Effector memory CD4-positive, alpha-beta T cell (primary cell): ENCODE measurements at places on chromosomes 11 and 22.

GRCh38 chr11:72244361-72245262 lies 636 bp upstream of the PHOX2A start:
- no peak for DNase-seq

DNA sequence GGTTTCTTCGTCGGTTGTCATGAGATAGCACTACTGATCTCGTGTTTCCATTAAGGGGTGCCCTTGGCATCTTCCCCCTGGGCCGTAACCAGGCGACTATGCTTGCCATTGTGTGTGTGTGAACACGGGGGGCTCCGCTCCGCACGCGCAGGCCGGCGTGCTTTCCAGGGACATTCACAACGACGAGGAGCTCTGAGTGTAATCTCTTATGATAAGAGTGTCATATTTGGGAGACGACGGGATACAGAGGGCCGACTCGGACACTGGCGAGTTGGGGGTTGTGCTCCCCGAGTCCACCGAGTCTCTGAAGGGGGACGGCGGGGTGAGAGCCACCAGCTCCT lies 170.9 kb upstream of the CTSC start:
- DNase-seq, result no peak

- DNase-seq, result no peak
Observed at GRCh38 chr11:25052844-25053243, 556.0 kb downstream of the LUZP2 start.

GRCh38 chr22:22424210-22424800 lies 84.2 kb downstream of the ZNF280B start:
- DNase-seq, result no peak

DNA sequence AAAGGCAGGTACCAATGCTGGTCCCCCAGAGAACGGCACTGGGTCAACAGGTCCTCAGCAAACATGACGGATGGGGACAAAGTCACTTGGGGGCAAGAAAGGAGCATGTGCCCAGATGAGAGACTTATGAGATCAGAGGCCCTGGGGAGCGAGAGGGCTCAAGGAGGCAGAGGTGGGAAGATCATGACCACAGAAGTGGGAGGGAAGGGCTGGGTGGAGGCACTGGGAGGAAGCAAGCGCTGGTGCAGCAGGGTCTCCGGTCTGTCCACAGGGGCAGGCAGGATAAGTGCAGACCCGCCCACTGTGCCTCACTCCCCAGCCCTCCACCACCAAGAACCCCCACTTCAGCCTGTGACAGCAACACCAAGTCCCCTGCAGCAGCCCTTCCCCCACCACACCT lies 10.9 kb downstream of the ELFN2 start:
- DNase-seq, result no peak

DNA sequence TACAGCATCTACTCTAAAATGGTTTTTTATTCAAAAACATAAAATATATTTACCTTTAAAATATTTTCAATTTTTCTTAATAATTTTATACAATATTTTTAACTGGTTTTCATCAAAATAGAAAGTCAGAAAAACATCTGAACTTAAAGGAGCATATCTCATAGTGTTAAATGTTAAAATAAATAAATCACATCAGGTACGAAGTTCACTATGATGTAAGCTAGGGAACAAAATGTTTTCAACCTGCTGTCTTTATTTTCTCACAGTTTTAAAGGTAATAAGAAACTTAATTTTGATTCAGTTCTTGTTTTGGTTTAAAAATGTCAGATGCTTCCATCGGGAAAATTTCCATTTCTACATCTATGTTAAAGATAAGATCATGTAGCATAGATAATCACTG lies 97.7 kb downstream of the MUC15 start:
- DNase-seq, result no peak

DNA sequence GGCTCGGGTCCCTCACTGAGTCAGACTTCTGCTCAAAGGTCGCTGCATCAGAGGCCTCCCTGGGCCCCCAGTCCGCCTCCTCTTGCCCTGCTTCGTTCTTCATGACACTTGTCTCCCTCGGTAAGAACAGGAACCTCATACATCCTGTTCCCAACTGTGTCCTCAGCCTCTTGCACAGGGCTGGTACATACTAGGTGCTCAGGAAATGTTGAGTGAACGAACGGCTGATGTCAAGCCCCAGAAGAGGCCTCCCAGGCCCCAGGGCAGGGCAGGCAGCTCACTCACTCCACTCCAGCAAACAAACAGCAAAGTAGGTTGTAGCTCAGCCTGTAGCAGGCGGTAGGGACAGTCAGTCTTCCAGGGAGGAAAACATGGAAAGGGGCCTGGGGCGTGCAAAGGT lies 17.2 kb downstream of the SYNGR1 start:
- DNase-seq, result no peak

- no peak for DNase-seq
Observed at GRCh38 chr22:44667276-44667675, 34.7 kb upstream of the PRR5 start.

GRCh38 chr11:97717922-97718321 lies 1302.8 kb upstream of the CNTN5 start:
- DNase-seq, result no peak

GRCh38 chr11:108500721-108501120 lies 2.5 kb upstream of the POGLUT3 start:
- no peak for DNase-seq

DNA sequence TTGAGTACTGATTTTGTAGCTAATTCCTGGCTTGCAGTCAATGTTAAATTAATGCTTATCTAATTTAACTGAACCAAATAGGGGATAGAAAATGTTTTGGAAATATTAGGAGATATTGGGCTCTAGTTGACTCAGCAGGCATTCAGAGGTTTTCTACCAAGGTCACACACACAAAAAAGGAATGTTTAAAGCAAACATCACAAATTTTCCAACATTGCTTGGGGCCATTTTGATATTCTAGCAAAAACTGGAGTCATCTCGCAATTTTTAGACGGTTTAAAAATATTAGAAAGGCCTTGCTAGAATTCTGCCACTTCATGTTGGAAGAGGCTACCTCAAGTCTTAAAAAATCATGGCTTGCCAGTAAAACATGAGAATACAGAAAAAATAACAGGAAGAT lies 2082.1 kb upstream of the RAG2 start:
- no peak for DNase-seq

- DNase-seq, result no peak
Observed at GRCh38 chr11:10488121-10488933, 33.3 kb downstream of the AMPD3 start.

- DNase-seq, result no peak
Observed at GRCh38 chr11:112941104-112941503, 20.1 kb upstream of the NCAM1 start.

GRCh38 chr22:27755521-27756211 lies 45.9 kb downstream of the MN1 start:
- DNase-seq, result no peak

GRCh38 chr22:23812378-23812777 lies 25.6 kb downstream of the SMARCB1 start:
- no peak for DNase-seq

DNA sequence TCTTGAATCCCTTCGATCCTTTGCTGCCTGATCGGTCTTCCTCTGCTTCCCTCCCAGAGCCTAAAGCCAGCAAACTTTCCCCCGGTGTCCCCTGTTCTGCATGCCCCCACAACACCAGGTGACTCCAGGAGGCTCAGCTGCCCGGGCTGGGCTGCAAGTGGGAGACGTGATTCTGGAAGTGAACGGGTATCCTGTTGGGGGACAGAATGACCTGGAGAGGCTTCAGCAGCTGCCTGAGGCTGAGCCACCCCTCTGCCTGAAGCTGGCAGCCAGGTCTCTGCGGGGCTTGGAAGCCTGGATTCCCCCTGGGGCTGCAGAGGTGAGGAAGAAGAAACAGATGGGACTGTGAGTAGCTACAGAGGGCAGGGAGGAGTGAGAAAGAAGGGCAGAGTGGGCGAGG lies 3.6 kb downstream of the NHERF4 start:
- no peak for DNase-seq

DNA sequence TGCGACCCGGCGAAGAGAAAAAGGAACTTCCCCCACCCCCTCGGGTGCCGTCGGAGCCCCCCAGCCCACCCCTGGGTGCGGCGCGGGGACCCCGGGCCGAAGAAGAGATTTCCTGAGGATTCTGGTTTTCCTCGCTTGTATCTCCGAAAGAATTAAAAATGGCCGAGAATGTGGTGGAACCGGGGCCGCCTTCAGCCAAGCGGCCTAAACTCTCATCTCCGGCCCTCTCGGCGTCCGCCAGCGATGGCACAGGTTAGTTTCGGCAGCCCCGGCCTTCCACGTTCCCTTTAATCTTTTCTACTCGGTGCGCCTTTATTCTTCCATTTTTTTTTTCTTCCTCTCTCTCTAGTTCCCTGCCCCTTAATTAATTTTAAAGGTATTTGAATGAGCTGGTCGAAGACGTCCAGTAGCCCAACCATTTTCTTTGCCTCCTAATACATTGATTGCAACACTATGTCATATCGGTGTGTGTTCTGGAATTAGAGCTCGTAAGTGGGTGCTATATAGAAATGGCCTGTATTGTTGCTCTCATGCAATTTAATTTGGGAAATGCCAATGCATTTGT lies 537 bp downstream of the EP300 start:
- DNase-seq, result no peak

- DNase-seq, result no peak
Observed at GRCh38 chr11:118045191-118045590, 31.7 kb upstream of the TMPRSS4 start.

- no peak for DNase-seq
Observed at GRCh38 chr11:69280994-69281393, 13.0 kb upstream of the MYEOV start.

GRCh38 chr11:27291954-27292636 lies 70.9 kb downstream of the CCDC34 start:
- no peak for DNase-seq

DNA sequence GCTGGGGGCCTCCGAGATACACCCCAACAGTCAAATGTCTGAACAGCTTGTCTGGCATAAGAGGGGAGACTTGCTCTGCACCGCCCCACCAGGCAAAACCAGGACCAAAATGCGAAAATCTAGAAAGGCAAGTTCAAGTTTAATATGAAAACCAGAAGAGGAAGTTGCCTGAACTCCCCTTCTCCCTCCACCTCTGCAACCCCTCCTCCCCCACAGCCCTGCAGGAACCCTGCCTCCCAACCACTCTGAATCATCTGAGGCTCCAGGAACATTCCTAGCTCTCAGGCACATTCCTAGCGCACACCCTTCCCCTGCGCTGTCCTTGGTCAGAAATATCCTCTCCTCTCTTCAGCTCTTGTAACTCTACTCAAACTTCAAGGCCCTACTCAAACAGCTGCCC lies 36.7 kb downstream of the ISX start:
- no peak for DNase-seq

DNA sequence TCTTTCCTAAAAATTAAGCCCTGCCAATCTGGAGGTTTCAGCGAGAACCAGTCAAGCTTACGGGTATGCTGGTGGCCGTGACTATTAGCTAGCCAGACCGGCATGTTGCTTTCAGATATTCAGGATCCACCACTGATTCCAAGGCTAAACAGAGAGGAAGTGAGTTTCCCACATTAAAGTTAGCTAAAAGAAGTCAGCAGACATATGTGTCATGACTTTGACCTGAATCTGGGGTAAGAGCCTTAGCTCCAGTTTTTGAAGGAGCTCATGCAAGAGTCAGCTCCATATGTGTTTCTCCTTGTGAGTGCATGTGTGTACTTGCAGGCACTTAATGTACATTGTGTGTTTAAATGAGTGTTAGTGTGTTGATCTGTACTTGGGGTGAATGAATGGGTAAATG lies 1.4 kb downstream of the ZFPL1 start:
- no peak for DNase-seq

DNA sequence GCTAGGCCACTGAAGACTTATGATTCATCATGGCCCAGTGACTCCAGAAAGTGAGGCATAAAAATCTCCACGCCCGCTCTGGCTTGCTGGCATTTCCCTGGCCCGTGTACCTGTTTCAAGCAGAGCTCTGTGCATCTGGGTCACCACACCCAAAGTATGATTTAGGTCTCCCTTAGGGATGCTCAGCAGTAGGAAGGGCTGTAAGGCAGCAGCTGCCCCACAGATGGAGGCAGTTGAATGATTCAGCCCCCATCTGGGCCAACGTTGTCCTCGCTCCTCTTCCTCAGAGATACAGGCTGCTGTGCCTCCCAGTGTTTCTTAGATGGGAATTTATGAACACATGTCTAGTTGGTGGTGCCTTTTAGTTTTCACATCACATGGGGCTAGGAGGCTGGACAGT lies 21.6 kb downstream of the GPR83 start:
- no peak for DNase-seq

- no peak for DNase-seq
Observed at GRCh38 chr11:124225471-124225870, 15.4 kb upstream of the OR8G1 start.

DNA sequence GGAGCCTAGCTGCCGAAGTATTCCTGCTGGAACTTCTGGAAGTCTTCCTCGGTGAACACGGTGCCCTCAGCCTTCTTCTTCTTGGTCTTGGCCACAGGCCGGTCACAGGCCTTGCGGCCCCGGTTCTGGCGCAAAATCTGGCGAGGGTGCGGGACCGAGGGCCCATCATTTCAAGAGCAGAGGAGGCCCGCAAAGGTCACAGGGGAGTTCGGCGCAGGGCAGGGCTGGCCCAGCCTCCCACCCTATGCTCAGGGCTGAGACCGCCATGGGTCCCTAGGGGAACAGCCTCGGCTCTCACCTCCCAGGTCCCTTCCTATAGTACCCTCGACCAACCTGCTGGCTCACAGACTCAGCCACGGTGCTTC lies 3.1 kb downstream of the RPS19BP1 start:
- DNase-seq, result no peak

DNA sequence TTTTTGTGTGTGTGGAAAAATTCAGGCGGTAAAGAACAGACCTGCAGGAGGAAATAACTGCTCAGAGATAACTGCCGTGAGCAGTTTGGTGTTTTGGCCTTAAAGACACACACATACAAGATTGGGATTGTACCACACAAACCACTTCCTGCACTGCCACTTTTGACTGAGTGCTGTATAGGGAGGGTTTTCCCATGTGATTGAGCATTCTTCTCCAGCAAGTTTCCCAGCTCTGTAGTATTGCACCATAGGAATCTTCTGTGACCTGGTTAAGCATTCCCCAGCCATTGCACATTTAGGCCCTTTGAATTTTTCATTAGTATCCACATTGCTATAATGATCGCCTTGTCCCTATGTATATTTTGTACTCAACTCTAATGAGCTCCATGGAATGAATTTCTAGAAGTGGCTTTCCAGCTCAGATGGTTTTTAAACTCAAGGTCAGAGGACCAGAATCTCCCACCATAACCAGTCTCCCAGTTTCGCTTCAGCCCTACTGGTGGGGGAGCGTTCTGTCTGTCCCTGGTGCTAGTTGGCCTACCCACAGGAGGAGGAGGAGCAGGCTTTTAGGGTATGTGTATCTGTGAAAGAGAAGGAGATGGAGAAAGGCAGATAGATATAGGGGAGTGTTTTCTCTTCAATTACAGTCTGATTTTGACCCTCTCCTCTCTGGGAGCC lies 9.3 kb downstream of the CD82 start:
- DNase-seq, result peak; percentile 25

DNA sequence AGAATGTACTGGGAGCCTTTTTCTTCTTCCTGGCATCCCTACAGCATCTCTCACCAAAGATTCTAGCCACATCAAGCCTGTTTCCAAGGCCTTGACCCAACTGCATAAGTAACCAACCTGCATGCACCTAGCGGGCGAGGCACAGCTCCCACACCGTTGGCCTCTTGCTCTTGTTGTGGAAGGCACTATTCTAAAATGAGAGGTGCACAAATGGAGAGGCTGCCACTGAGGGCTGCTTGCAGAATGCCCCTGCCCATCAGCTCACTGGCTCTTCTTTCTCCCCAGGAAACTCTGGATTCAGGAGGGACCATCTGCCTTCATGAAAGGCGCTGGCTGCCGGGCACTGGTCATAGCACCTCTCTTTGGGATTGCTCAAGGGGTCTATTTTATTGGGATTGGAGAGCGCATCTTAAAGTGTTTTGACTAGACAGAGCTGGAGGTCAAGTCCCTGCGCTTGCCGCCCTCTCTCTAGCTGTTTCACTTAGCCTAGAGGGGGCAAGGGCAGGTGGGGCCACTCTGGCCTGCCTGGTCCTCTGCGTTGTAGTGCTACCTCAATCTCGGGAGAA lies 26.6 kb downstream of the SLC25A18 start:
- no peak for DNase-seq
